A549 treated with Hydrocortisone at 1 μM for 4 hours (cell line): ENCODE measurements at places on chromosomes 13 and 19. TPM values are rescaled to one million over a fixed set of nuclear protein-coding genes. Genes with fewer than 3 reads are reported as not detected.

Gene CCDC61
- total RNA-seq = 3.8 to 4.9 TPM (median 4.6 TPM) in 5 replicates

Gene RAX2
- total RNA-seq = not detected in 5 replicates

Gene ZNF681
- total RNA-seq = 0.01 TPM in 1 of 5 replicates, not detected in the others

Gene CDKN2D
- 4.8 to 6.0 TPM (median 5.3 TPM) in 5 replicates for total RNA-seq

Gene ZNF578
- not detected in 5 replicates for total RNA-seq

Gene OR4F17
- not detected in 5 replicates for total RNA-seq

Gene MAMSTR
- 0.23 to 0.53 TPM (median 0.43 TPM) in 5 replicates for total RNA-seq

Gene CEACAM16
- total RNA-seq = 0.08 to 0.12 TPM (median 0.08 TPM) in 4 of 5 replicates, not detected in the other

Gene SYDE1
- 16.4 to 20.2 TPM (median 17.3 TPM) in 5 replicates for total RNA-seq

Gene KLK12
- not detected in 5 replicates for total RNA-seq

Gene KCNC3
- 1.2 to 1.4 TPM (median 1.4 TPM) in 5 replicates for total RNA-seq

Gene SOX1
- total RNA-seq = not detected in 5 replicates

Gene SYT3
- 0.30 to 0.71 TPM (median 0.56 TPM) in 5 replicates for total RNA-seq

Gene PTPRS
- total RNA-seq = 22.6 to 32.8 TPM (median 29.2 TPM) in 5 replicates

Gene RFPL4AL1
- 0.28 TPM in 1 of 5 replicates, not detected in the others for total RNA-seq

Gene GIPR
- 2.5 to 3.5 TPM (median 2.8 TPM) in 5 replicates for total RNA-seq

Gene GRIN2D
- 6.5 to 8.9 TPM (median 7.6 TPM) in 5 replicates for total RNA-seq

Gene CGB1
- not detected in 5 replicates for total RNA-seq

Gene CYP4F8
- not detected in 5 replicates for total RNA-seq

Gene SPIB
- total RNA-seq = 0.17 to 0.40 TPM (median 0.21 TPM) in 5 replicates

Gene CEACAM4
- not detected in 5 replicates for total RNA-seq

Gene FFAR2
- not detected in 5 replicates for total RNA-seq

Gene FBXO27
- 2.6 to 5.6 TPM (median 3.8 TPM) in 5 replicates for total RNA-seq

Gene CABP5
- not detected in 5 replicates for total RNA-seq

Gene ZNF154
- not detected in 5 replicates for total RNA-seq

Gene NLRP4
- total RNA-seq = not detected in 5 replicates

Gene AP1M2
- total RNA-seq = 29.1 to 51.6 TPM (median 39.6 TPM) in 5 replicates

Gene WIZ
- total RNA-seq = 17.3 to 23.1 TPM (median 22.0 TPM) in 5 replicates

Gene GNG14
- total RNA-seq = not detected in 5 replicates

Gene GNG7
- 0.03 to 0.10 TPM (median 0.06 TPM) in 5 replicates for total RNA-seq

Gene THSD1
- total RNA-seq = 5.2 to 6.7 TPM (median 6.1 TPM) in 5 replicates

Gene PRSS57
- total RNA-seq = 0.16 to 0.23 TPM in 2 of 5 replicates, not detected in the others

Gene ITGBL1
- total RNA-seq = 1.0 to 2.4 TPM (median 1.7 TPM) in 5 replicates

Gene PRTN3
- 0.14 to 0.46 TPM (median 0.43 TPM) in 5 replicates for total RNA-seq
